ENCODE measurements at places on chromosomes 1 and 21.

GRCh38 chr1:160267284-160267991 is 5.1 kb upstream of the DCAF8 start:
- no peak for DNase-seq

DNA sequence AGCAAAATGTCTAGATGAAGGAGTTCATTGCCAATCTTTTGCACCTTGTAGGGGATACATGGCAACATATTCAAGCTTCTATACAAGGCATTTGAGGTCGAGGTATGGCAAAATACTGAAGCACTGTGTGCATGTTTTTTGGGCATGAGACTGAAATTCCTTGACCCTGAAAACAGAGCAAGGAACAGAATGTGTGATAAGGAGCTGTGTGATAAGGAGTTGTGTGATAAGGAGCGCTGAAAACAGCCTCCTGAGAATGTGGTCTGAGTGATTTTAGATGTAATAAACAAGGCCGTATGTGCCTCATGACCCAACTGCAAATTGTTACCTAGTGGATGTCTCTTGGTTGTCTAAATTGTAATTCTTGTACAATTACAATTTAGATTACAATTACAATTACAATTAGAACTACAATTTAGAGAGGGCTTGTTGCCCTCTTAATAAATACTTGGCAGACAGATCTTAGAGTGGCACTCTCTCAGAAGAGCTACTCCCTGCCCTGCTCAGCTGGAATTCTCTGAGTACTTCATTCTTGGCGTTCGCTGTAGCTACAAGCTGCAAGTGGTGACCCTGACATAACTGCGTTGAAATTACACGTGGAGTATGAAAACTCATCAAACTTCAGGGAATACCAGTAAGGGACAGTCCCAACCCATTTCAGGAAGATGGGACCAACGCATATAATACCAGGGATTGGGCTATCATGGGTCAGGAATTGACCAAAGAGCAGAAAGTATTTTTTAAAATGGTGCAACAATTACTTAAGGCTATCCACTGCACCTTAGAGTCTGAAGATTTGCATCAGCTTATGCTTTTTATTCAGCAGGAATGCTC is 20.0 kb upstream of the ITLN1 start:
- no peak for DNase-seq

- DNase-seq = no peak
These were observed 215.4 kb downstream of the ASTN1 start for GRCh38 chr1:176949033-176949662.

GRCh38 chr21:26964170-26964778 is 2.6 kb downstream of the ADAMTS5 start:
- DNase-seq = no peak

DNA sequence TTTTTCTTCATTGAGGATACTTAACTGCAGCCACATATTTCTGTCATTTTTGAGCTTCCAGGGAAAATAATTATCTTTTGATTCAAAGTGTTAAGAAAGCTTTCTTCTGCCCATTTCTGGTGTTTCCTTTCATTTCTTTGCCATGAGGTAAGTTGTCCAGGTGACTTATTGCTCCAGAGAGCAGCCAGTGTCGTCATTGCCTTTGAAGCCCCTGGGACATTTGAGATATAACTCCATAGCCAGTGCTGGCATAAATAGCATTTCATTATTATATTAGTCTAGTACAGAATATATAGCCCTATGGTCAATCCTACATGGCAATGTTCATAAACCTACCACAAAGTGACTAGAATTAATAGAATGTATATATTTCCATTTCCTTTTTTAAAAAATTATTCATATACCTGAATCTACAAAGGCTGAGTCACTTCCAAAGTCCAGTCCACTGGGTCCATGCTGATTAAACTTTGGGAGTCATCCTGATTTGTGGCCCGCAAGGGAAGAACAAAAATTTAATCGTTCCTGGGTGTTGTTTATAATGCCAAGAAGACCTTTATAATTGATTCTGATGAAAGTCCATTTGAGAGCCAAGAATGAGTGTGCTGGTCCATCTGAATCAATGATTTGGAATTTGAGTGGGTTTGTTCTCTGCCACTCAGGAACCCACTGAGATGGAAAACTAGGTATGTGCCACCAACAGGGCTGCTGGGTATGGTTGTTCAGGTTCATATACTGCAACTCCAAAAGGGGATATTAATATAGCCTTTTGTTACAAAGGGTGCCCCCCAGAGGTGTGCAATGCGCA is 221.8 kb upstream of the PLXNA2 start:
- no peak for DNase-seq

DNA sequence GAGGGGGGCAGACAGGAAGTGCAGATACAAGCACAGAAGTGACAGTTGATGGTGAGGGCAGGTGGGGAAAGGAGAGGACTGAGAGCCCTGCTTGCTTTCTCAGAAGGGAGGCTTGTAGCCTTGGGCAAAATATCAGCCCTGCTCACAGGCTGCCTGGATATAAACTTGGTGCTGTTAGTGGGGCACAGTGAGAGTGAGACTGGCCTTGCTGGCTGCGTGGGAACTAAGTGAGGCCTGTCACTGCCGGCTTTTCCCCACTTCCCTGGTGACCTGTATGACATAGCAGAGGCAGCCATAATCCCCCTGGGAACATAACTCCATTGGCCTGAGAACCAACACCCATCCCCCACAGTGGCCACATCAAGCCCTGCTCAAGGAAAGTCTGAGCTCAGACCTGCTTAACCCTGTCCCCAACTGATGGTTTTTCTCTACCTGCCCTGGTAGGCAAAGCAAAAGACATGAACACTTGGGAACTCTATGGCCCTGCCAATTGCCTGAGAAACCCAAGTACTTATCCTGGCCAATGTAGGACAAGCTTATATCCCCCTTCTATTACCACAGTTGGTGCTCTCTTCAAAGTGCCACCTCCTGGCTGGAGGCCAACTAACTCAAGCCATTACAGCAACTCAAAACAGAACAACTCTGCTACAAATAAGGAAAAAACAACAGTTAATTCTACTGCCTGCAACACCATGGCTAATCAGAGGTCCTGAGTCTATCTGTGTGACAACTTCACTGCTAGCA is 472.7 kb downstream of the PLPP3 start:
- DNase-seq = no peak

DNA sequence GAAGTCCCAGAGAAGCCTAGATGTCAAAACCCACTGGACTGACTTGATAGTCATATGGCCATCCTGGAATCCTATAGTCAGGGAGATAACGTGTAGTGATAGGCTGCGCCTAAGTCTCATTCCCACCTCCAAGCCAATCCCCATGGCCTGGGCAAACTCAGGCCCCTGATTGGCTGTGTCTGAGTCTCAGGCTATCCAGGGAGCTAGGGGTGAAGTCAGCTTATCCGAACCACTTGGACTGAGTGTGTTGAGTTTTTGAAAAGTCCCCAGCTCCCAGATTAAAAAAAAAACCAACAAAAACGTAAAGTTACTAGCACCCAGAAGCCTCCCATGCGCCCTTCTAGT is 51.6 kb downstream of the PIK3CD start:
- no peak for DNase-seq

GRCh38 chr1:42723511-42723910 is 16.5 kb downstream of the CLDN19 start:
- DNase-seq = no peak

GRCh38 chr1:161189036-161189435 is 9.8 kb downstream of the ADAMTS4 start:
- DNase-seq = no peak

DNA sequence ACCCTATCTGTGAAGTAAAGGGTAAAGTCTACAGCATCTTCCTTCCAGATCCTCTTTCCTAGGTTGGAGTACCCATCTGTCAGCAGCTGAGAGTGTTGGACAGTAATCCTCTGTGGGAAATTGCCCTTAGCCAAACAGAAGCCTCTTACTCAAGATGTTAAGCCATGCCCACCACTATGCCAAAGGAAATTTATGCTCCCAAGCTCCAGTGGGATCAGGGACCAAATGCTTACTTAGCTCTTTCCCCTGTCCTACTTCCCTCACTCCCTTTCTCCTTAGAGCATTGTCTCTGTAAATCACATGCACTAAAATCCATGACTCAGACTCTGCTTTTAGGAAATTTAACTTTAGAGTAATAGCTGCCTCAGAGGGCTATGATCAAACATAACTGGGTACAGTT is 254.0 kb downstream of the BRINP2 start:
- DNase-seq = no peak

DNA sequence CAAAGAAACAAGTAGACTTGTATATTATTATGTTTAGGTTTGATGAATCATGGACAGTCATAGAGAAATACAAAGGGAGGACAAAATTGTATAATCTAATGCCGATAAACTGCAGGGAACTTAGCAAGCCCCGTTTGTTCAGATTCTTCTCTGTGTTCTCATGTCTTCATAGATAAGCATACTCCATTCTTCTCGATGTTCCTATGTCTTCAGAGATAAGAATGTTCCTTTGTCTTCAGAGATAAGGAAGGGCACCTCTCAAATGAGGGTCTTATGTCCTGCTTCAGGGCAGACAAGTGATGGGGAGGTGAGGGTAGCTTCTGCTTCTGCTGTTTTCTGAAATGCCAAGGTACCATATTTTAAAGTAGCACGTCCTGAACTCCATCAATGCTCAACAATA is 19.7 kb upstream of the TADA1 start:
- no peak for DNase-seq

GRCh38 chr1:33687000-33687399 is 176.9 kb upstream of the HMGB4 start:
- no peak for DNase-seq

DNA sequence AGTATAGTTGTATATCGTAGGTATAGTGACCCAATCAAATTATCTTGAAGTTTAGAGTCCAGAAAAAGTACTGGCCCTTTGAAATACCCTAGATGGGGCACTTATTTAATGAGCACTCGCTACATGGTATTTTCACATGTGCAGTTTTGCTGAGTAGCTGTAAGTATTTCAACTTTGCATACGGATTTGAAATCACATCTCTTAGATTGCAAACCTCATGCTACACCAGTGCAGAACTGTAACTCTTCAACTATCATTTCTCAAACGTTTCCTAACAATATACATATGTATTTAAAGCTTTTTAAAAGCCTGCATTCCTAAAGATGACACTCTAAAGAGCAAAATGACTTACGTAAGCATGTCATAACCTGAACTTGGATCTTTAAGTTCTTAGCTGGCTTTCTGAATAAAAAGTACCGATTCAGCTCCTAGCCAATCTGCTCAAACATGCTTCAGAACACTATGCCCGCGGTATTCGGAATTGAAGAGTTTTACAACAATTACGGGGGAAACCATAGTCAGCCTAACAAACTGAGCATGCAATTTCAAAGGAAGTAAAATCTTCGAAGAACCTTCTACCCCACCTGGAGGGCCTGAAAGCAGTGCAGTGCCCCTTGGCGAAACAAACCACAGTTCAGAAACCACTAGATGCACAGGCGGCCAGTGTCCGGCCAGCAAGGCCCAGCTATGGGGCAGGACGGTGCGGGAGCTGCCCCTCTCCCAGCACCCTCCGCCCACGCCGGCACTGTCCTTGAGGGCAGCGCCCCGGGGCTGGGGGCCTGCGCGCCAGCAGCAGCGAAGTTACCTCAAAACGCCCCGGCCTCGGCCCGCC is 863 bp downstream of the FH start:
- DNase-seq = no peak

DNA sequence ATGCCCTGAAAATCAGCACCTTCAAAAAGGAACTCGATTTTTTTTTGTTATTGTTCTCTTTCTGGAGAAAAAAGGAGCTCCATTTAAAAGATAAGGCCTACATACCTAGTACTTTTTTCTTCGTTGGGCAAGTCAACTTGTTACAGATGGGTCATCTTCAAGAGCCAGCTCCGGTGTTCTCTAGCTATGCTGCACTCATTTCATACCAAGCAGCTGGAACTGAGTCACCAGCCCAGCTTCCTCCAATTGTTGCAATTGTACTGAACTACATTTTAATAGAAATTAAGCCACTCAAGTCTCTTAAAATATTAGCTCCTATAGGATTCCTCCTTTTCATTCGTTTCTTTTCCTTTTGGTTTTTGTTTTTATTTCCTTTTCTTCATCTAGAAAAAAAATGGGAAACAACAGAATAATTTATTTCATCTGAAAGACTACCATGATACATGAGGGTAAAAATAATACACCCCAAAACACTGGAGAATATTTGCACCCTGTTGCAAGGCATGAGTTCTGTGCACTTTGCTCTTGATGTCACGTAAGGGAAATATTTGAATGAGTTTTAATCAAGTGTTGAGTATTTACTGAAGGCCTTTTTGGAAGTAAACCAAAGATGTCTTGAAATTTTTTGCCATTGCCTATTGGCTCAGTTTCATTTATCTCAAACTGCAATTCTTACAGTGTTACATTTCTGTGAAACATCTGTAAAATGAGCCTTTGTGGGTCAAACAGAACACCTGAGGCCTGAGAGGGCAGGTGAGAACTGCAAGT is 60.5 kb downstream of the CLIC4 start:
- DNase-seq = no peak

DNA sequence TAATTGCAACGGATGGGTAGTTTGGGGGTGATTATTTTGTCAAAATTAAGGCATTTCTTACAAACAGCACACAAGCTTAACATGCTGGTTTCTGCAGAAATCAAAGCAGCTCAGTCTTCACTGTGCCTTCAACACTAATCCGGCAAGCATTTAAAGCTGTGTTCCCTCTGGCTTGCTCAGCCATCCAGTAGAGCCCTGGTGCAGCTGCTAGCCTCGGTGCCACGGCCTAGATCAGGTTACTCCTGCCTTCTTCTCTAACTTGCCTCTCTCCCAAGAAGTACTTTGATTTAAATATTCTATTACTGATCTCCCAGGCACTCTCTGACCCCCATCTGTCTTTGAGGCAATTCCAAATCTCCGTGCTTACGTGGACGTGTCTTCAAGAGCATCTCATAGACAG is 85.6 kb downstream of the GREM2 start:
- DNase-seq = no peak
